Glomerular endothelial cell (primary cell): ENCODE measurements at places on chromosomes 5 and 9. TPM values are rescaled to one million over a fixed set of nuclear protein-coding genes. Genes with fewer than 3 reads are reported as not detected.

DNA sequence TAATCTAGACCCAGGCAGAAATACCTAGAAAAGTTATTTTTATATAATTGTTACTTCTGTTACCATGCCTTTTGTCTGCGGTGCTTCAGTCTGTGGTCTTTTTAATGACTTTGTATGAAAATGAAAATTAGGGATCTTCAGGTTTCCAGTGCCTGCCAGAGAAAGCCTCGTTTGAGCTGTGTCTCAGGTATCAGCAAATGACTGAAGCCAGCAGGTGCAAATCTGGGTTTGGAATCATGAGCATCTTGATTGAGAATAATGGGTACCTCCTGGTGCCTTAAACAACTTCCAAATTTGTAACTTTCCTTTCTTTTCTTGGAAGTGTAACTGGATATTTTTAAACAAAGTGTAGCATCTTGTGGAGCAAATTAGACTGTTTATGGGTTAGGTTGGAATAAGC lies 4.3 kb downstream of the ZBTB34 start:
- no peak for DNase-seq

DNA sequence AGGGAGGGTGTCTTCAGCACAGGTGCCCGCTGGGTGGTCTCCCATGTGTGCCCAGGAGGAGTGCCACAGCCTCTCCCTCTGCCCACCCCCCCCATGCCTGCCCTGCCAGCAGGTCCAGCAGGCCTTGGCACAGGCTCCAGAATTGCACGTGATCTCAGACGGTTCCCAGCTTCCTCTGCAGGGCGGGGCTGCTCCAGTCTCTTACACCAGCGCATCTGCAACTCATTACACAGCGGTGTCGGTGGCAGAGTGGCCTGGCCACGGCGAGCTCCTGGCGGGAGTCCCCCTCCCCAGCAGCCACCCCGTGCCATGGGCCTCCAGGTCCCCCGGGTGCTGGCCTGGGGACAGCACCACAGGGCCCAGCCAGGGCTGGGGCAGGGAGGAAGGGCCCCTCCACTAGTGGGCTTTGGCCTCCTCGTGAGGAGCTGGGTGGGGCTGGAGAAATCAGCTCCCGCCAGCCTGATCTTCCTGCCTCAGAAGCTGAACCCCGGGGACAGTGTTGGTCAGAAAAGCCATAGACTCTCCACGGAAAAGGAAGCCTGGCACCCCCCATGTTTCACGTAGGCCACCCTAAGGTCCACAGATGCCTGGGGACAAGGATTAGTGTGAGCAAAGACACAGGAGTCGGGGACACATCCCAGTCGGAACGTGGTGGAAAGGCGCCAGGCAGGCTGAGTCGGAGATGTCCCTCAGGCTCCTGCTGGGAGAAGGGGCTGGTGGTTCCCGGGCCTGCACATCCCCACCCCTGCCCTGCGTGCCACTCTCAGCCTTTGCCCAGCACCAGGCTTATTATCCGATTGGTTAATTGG lies 40.2 kb downstream of the RXRA start:
- no peak for DNase-seq

GRCh38 chr5:179919487-179920060 lies 11.9 kb upstream of the TBC1D9B start:
- DNase-seq = no peak

GRCh38 chr5:145220481-145220880 lies 614.7 kb downstream of the PRELID2 start:
- no peak for DNase-seq

- DNase-seq = no peak
Measured at GRCh38 chr5:26903469-26903868, 134.9 kb downstream of the CDH9 start.

DNA sequence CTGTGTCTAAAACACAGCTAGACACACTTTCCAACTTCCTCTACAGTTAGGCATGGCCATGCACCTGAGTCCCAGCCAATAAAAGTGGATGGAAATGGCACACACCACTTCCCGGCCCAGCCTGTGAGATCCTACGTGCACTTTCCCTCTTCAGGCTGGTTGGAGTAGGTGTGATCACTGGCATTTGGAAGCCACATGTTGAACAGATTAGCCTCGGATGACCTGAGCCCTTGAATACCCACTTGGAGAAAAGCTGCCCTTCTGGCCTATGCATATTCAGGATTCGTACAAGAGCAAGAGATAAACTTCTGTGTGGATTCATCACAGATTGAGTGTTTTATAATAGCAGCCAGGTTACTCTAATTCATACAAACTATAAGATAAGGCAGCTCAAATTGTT lies 359.0 kb upstream of the SLC30A5 start:
- DNase-seq = no peak

GRCh38 chr9:130581766-130582165 lies 2.4 kb downstream of the FUBP3 start:
- no peak for DNase-seq

GRCh38 chr9:131641618-131642495 lies 96.5 kb downstream of the PRRT1B start:
- DNase-seq = no peak

DNA sequence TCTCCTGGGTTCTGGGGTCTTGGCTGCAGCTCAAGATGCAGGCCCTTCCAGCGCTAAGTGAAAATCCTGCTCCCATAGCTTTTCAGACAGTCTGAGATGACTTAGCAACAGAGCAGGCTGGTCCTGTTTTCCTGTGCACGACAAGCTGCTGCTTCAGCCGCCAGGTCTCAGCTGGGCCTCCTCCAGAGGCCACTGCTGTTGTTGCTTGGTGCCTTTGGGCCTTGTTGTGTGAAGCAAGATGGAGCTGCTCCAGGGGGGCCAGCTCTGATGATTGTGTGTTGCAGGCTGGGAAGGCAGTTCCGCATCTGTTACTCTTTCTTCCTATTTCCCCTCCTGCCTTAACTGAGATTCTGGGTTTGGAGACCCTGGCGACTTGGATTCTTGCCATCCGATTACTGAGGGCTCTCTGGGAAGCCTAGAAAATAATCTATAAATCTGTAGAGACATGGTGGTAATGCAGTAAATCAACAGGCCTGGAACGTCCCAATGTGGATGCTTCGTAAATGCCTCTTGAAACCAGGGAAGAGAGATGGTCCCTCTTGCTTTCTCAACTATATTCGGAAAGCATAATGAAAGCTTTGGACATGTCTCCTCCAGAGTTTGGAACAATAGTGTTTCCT lies 3.2 kb downstream of the MAP1B start:
- DNase-seq = no peak

GRCh38 chr9:16884952-16885513 lies 14.6 kb upstream of the BNC2 start:
- no peak for DNase-seq

DNA sequence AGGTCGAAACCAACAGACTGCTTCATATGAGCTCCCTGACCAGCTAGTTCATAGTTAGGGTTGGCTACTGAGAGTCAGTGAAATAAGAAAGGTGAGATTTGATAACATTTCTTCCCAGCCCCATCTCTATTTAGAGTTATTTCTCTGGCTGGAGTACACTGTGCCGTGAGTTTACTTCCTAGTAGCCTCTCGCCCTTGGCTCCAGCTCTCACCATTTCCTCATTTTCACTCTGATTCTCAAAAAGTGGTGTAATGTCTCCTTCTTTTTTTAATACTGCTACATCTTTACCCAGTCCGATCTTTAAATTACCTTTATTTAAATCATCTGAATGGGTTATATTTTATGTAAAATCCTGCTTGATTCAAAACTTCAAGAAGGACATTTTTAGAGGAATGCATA lies 100.4 kb upstream of the FAM174A start:
- no peak for DNase-seq

DNA sequence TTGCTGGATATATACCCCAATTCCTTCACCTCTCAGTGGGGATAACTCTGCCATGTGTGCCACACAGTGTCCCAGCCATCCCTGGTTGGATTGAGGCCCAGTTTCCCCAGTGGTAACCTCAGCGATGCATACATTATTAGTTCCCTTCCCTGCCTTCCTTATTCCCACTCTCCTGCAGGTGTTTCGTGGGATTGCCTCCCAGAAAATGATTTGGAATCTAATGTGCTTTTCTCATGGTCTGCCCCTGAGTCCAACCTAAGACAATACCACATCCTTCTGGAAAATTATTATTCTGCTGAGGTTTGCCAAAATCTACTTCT lies 8.4 kb upstream of the SPINK4 start:
- DNase-seq = no peak

- no peak for DNase-seq
Measured at GRCh38 chr5:170306381-170306831, 8.8 kb upstream of the LCP2 start.

DNA sequence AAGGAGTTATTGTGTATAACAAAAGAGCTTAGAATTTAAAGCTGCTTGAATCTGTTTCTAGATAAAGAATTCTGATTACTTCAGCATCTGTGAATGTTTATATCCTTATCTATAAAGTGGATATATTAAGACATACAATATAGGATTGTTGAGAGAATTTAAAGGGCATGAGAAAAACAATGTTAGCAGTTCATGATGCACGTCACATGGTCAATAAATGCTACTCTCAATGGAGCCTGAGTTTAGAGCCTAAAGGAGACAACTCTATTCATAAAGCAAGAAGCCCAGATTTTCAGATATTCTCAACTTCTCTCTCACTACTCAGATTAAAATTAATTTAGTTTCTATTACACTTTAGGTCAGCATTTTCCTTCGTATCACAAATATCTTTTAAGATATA lies 666.7 kb upstream of the CDH18 start:
- no peak for DNase-seq

DNA sequence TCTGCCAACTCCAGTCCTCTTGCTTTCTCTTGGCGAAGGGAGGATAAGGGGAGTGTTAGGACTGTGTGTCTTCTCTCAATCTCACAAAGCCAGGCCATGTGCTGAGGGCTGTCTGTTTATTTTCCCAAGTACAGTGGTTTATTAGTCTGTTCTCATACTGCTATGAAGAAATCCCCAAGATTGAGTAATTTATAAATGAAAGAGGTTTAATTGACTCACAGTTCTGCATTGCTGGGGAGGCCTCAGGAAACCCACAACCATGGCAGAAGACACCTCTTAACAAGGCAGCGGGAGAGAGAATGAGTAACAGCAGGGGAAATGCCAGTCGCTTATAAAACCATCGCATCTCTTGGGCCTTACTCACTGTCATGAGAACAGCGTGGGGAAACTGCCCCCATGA lies 36.2 kb upstream of the CKS2 start:
- DNase-seq = no peak

DNA sequence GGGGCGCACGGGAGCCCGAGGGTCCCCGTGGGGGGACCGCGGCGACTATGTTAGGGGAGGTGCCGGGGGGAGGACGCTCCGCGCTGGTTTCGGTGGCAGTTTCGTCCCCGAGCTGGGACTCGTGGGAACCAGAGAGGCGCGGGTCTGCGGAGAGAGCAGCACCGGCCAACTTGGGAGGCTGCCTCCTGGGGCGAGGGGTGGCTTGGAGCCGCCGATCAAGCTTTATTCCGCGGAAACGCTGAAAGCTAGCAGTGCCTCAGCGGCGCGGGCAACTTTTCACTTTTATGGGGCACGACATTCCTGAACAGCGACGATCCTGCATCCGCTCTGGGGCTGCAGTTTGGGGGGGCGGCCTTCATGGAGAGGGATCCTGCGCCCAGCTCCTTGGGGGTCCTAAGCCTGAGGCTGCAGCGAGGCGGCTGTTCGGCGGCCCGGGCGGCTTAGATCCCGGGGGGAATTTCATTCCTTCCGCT lies 369 bp downstream of the OCLN start:
- no peak for DNase-seq

- DNase-seq = no peak
Measured at GRCh38 chr5:113612060-113612496, 98.6 kb downstream of the YTHDC2 start.

- no peak for DNase-seq
Measured at GRCh38 chr5:174832811-174833210, 108.4 kb downstream of the MSX2 start.

GRCh38 chr9:122087406-122088200 lies 5.5 kb downstream of the TTLL11 start:
- DNase-seq = no peak

GRCh38 chr9:129170229-129170628 lies 7.8 kb downstream of the IER5L start:
- no peak for DNase-seq

The PCDHA3 gene
- total RNA-seq = 0.05 and 0.35 TPM in 2 replicates

The NFIB gene
- total RNA-seq = 85.8 and 119 TPM in 2 replicates

The PCDHGA4 gene
- 5.7 and 9.2 TPM in 2 replicates for total RNA-seq

The SPINK4 gene
- total RNA-seq = not detected in 2 replicates

The INSL6 gene
- not detected in 2 replicates for total RNA-seq

The OTULINL gene
- 0.34 and 1.4 TPM in 2 replicates for total RNA-seq

The RALGPS1 gene
- 5.9 and 7.2 TPM in 2 replicates for total RNA-seq
